ENCODE measurements at places on chromosomes 5 and 9. TPM values are rescaled to one million over a fixed set of nuclear protein-coding genes. Genes with fewer than 3 reads are reported as not detected.

The SELENOP gene
- total RNA-seq: 0.28 TPM

- DNase-seq: no peak
These were observed 28.0 kb downstream of the CCNJL start for GRCh38 chr5:160284291-160284873.

The WDR38 gene
- not detected for total RNA-seq

The NADK2 gene
- total RNA-seq: 21.1 TPM

The FAM81B gene
- total RNA-seq: not detected

- peak; percentile 2 for DNase-seq
These were observed 232.8 kb downstream of the PDE4D start for GRCh38 chr5:59660737-59661136.

DNA sequence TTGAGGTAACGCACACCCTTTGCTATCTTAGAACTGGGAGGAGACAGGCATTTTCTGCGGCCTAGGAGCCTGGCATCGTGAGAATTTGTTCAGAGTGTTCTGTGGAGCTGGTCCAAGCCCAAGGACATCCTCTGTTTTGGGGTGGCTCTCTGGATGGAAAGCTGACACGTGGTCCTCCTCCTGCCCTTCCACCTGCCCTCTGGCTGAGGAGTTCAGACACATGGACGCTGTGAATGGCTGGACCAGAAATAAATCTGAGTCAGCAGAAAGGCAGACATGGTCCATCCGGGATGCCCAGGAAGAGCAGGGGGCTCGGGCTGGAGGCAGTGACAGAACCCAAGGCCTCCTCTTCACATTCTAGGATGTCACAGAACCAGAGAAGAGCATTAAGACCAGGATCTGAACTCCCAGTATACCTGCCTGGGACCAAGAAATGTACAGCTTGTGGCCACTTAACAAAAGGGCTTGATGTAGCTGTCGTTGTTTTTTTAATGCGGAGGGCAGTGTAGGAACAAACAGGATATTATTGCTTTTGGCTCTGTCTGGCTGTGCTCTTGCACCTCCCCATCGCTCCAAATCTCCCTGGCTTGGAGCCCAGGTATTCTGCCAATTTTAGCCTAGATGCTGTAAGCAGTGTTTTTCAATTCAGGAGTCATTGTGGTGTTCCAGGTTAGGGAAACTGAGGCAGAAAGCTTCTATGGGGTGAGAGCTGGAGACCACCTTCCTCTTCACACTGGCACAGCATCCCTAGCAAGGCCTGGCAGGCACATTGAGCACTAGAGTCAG is 2.4 kb downstream of the CKMT2 start:
- DNase-seq: no peak

GRCh38 chr9:34218446-34218845 is 39.6 kb downstream of the UBAP1 start:
- no peak for DNase-seq

GRCh38 chr5:8553364-8553763 is 684.4 kb downstream of the MTRR start:
- DNase-seq: no peak

The ACSL6 gene
- total RNA-seq: not detected

The SPATA31A6 gene
- not detected for total RNA-seq

Data from IMR-90 (cell line).